Naive thymus-derived CD8-positive, alpha-beta T cell (primary cell): ENCODE measurements at places on chromosomes 6 and 20.
A peak's percentile ranks its signal among the peaks of the same experiment; 100 is the strongest.

DNA sequence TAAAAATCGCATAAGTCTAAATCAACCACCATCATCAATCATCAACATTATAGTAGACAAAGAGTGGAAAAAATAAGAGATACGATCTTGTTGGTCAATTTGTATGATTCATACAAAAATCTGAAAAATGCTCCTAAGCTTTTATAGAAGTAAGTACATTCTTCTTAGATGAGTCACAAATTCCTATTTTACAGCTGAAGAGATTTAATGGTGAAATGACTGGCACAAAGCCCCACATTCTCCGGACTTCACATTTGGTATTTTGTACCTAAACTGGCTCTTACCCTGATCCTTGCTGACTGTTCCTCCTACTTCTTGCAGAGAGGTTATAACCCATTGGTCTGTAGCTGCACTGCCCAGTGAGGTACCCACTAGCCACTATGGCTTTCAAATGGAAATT, 29.9 kb upstream of the PREP start:
- no peaks in the 10 kb centered on the region for H3K36me3 ChIP-seq
- H3K4me3 ChIP-seq, result no peak overlapping the region
- no peak for DNase-seq
- H3K27me3 ChIP-seq, result no peaks in the 10 kb centered on the region
- no peaks in the 10 kb centered on the region for H3K4me1 ChIP-seq

GRCh38 chr6:9515633-9516606, 899.0 kb downstream of the TFAP2A start:
- H3K27me3 ChIP-seq, result no peaks in the 10 kb centered on the region
- no peaks in the 10 kb centered on the region for H3K4me1 ChIP-seq
- no peaks in the 10 kb centered on the region for H3K36me3 ChIP-seq

- H3K4me1 ChIP-seq, result no peaks in the 10 kb centered on the region
- DNase-seq, result no peak
- peaks cover 6% of the 10 kb centered on the region for H3K36me3 ChIP-seq
- no peaks in the 10 kb centered on the region for H3K27me3 ChIP-seq
- no peak overlapping the region for H3K4me3 ChIP-seq
- H3K27ac ChIP-seq, result no peak overlapping the region
Measured at GRCh38 chr6:166318649-166319600, 10.7 kb upstream of the PRR18 start.

DNA sequence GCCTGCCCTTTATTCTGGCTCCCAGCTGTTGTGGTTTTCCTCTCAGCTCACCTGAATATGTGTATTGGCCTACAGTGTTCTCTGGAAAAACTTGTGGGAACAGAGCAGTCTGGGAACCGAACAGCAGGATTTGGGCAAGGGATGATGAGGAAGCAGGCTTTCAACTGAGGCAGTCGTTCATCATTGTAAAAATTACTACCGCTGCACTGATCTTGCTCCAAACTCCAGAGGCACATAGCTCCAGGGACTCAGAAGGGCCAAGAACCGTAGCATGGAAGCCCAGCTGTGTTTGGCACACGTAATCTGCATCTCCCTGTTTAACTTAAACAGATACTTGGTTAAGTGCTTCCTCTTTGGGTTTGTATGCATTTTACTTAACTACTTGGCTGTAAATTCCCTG, 48.3 kb upstream of the EEF1A1 start:
- no peaks in the 10 kb centered on the region for H3K27me3 ChIP-seq
- peaks cover 8% of the 10 kb centered on the region for H3K4me1 ChIP-seq
- H3K27ac ChIP-seq, result no peak overlapping the region
- DNase-seq, result no peak

DNA sequence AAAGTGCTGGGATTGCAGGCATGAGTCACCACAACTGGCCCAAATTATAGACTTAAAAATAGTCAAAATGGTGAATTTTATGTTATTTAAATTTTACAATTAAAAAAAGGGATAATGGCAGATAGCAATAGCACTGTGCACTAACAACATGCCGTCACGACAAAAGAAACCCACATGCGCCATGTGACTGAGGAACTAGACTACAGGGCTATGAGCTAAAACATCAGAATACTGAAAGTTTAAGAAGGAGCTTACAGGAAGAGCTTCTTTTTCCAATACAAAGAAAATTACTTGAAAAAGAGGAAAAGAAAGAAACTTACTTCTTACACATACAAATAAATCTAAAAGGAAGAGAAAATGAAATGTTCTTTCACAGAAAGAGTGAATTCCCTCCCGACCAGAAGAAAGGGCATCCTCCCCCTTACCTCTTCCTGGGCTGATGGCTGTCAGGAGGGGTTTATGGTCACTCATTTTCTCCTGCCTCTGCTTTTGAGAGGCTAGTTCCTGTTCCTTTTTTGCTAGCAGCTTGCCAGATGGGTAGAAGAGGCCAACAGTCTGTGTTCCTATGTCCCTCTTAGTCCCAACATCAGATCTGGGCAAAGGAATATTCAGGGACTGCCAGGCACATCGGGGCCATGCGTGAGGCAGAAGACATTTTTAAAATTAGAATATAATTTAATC, 54.5 kb downstream of the DZANK1 start:
- DNase-seq, result no peak
- H3K27ac ChIP-seq, result no peak overlapping the region
- H3K27me3 ChIP-seq, result no peaks in the 10 kb centered on the region
- peaks cover 2% of the 10 kb centered on the region for H3K4me1 ChIP-seq

DNA sequence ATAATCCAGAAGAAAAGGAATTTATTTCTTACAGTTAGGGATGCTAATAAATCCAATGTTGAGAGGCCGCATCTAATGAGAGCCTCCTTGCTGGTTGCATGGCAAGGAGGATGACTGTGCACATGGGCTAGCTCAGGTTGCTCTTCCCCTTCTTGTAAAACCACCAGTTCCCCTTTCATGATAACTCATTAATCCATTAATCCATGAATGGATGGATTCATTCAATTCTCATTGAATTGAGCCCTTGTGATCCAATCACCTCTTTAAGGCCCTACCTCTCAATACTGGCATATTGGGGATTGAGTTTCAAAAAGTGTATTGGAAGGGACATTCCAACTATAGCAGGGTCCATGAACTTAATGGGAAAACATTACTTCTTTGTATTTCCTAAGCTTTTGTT, 149.5 kb downstream of the BMP2 start:
- H3K4me1 ChIP-seq, result no peaks in the 10 kb centered on the region
- DNase-seq, result no peak
- H3K27me3 ChIP-seq, result no peaks in the 10 kb centered on the region
- no peak overlapping the region for H3K4me3 ChIP-seq
- H3K36me3 ChIP-seq, result no peaks in the 10 kb centered on the region
- H3K27ac ChIP-seq, result no peak overlapping the region

GRCh38 chr6:6915219-6915618, 192.5 kb upstream of the RREB1 start:
- H3K4me1 ChIP-seq, result peaks cover 10% of the 10 kb centered on the region
- H3K4me3 ChIP-seq, result peak overlapping the region; percentile 74
- H3K27ac ChIP-seq, result no peak overlapping the region
- no peak for DNase-seq

DNA sequence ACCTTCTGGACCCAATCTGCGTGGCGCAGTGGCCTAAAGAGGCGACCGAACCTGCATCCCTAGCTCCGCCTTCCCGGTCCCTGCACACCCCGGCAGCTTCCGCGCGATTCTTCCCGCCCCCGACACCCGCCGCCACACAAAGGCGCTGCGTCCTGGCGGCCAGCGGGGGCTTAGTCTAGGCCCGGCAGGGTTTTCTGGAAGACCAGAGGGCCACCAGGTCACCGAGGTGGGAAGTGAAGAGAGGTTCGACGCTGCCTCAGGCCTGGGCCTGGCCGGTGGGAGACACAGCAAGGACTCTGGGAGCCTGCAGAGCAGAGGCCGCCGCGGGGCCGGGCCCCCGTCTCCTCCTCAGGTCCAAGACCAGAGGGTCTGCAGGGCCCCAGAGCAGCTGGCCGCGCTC, 154.9 kb downstream of the OR2B2 start:
- peaks cover 36% of the 10 kb centered on the region for H3K4me1 ChIP-seq
- H3K27ac ChIP-seq, result peak overlapping the region; percentile 95
- DNase-seq, result peak; percentile 37
- H3K27me3 ChIP-seq, result no peaks in the 10 kb centered on the region
- H3K36me3 ChIP-seq, result no peaks in the 10 kb centered on the region
- H3K4me3 ChIP-seq, result peak overlapping the region; percentile 83

DNA sequence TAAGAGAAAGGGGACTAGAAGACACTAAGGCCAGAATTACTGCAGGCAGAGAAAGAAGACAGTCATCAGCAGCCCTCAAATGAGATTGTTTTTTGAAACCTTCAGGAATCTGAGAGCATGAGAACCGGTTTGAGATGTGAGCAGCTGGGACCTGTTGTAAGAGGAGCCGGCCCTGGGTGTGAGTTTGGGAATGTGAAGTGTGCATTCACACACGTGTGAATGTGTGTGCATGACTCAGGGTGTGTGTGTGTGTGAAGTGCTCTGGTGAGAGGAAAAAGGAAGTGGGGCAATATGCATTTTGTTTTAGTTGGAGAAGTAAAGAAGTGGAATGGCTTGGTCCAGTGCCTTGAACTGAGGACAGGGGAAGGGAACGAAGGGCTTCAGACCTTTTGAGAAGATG, 4.3 kb downstream of the SCUBE3 start:
- DNase-seq, result no peak
- no peaks in the 10 kb centered on the region for H3K36me3 ChIP-seq
- no peak overlapping the region for H3K27ac ChIP-seq
- H3K4me1 ChIP-seq, result peaks cover 4% of the 10 kb centered on the region
- H3K27me3 ChIP-seq, result peaks cover 28% of the 10 kb centered on the region
- H3K4me3 ChIP-seq, result no peak overlapping the region

DNA sequence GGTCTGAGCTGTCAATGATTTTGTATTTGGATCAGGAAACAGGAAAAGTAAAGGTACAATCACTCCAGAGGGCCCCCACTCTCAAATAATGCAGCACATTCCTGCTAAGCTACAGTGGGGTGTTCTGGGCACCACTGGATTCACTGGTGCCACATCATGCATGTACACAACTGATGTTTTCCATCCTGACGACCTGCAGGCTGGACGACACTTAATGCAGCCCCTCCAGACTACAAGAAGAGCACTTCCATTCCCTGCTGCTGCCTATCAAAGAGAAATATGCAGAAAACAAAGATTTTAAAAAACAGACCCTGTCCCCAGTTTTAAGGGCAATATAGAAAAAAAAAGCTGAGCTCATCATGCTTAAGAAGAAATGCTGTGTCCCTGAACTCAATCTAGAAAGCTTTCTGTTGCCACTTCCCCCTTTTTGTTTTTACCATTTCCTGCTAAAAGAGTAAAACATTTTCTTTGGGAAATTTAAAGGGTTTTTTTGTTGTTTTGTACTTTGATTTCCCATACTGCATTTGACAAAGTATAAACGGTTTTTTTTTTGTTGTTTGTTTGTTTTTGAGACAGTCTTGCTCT, 35.5 kb downstream of the ABHD12 start:
- H3K4me3 ChIP-seq, result no peak overlapping the region
- peaks cover 46% of the 10 kb centered on the region for H3K4me1 ChIP-seq
- H3K27me3 ChIP-seq, result no peaks in the 10 kb centered on the region
- peak overlapping the region; percentile 80 for H3K27ac ChIP-seq
- H3K36me3 ChIP-seq, result no peaks in the 10 kb centered on the region

DNA sequence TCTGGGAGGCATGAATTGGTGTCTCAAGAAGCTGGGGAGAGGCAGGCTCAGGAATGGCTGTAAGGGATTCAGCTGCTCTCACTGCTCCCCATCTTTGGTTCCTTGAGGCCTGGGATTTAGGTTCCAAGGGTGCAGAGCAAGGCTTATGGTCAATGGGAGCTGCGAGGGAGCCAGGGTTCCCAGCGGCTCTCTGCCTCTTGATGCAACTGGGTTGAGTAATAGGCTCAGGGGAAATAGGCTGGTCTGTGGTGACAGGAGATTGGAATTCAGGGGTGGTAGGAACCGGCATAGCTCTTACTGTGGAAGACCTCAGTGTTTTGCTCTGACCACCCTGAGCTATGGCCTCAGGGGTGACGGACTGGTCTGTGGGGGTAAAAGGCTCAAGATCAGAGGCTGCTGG, 13.0 kb upstream of the NRM start:
- H3K4me3 ChIP-seq, result no peak overlapping the region
- no peak for DNase-seq
- no peak overlapping the region for H3K27ac ChIP-seq
- H3K36me3 ChIP-seq, result peaks cover 20% of the 10 kb centered on the region

DNA sequence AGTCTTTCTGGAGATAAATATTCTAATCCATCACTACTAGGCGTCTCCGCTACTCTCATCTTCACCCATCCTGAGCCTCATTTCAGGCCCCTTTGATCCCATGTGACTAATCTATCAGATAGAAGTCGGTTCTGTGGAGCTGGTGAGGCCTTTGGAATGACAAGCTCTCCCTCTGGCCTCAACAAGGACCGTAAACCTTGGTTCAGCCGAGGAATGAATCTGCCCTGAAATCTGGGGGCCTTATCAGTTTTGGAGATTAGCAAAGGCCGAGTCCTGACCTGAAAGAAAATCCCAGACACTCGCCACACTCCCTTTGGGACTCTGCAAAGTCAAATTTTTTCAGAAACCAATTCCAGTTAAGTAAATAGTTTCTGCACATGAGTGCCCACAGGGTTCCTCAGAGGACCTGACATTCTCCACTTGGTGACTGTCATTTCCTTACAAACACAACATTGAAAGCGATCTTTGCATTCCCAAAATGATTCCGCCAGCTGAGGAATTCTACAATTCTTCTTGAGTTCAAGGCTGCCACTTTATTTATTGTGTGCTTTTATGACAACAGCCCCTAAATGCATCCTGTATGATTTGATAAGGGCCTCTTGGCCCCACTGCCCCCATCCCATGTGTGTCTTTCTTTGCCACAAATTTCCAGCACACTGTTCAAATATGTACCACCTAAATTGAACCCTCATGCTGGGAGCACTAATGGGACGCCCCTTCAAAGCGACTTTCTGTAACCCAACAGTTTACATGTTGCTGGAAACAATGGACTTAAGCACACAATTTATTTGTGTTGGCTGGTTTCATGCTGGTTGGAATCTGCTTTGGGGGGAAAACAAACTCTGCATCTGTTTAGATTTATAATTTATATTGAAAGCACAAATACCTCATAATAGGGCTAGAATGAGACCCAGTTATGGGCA, 10.0 kb upstream of the RIPOR3 start:
- no peak overlapping the region for H3K4me3 ChIP-seq
- no peaks in the 10 kb centered on the region for H3K36me3 ChIP-seq
- H3K27me3 ChIP-seq, result peaks cover 9% of the 10 kb centered on the region
- no peak for DNase-seq
- no peaks in the 10 kb centered on the region for H3K4me1 ChIP-seq

DNA sequence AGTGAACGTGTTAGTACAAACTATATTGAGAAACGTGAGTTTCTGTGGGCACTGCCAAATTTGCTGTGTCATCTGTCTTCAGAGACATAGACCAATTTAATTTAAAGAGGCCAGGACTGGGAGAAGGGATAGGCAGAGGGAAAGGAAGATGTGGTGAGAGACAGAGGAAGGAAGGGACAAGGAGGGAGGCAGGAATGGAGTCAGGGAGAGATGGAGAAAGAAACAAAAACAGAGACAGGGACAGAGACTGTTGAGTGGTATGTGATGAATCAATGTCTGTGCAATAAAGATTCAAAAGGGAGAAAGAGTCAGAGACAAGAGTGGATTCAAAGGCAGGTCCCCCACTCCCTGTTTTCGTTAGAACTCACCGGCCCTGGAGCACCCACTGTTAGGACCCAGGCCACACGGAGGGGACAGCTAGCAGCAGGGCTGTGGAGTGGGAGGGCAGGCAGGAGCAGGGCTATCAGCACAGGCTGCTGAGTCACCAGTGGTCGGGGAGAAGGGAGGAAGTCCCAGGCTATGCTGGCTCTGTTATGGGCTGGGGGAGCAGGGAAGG, 51.6 kb upstream of the CHD6 start:
- H3K4me3 ChIP-seq, result no peak overlapping the region
- no peaks in the 10 kb centered on the region for H3K4me1 ChIP-seq
- peaks cover 41% of the 10 kb centered on the region for H3K27me3 ChIP-seq
